Left renal pelvis (tissue), 4 donors: ENCODE measurements at places on chromosomes 16 and 17. TPM values are rescaled to one million over a fixed set of nuclear protein-coding genes. Genes with fewer than 3 reads are reported as not detected.

FBXL16 gene
- polyA plus RNA-seq, result 0.79 TPM

- no peak for DNase-seq
Measured at GRCh38 chr17:37605081-37605480, 4.1 kb downstream of the SYNRG start.

- DNase-seq, result no peak
Measured at GRCh38 chr17:72496461-72496860, 375.6 kb downstream of the SOX9 start.

DNA sequence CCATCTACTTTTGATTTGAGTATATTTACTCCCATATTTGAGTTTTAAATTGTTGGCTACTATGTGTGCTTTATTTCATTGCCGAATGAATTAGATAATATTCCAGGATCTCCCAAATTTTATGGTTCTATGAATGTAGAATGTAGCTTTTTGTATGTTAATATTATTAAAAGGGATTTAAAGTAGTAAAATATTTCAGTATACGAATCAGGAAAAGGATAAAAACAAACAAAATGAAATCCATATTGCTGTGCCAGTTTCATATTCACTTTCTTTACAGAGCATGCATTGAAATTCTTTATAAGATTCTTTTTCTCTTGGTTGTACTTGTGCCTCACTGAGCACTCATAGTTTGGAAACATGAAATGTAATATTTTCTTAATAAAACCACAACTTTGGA, 155.1 kb downstream of the CHD9 start:
- no peak for DNase-seq
